ENCODE measurements at places on chromosomes 12 and 14.

- DNase-seq = no peak
Observed at GRCh38 chr12:98351089-98351488, 164.3 kb upstream of the TMPO start.

GRCh38 chr12:122869207-122869973, 26.5 kb downstream of the VPS37B start:
- no peak for DNase-seq

GRCh38 chr14:104800015-104800770, 708 bp upstream of the ZBTB42 start:
- peak; percentile 65 for DNase-seq

DNA sequence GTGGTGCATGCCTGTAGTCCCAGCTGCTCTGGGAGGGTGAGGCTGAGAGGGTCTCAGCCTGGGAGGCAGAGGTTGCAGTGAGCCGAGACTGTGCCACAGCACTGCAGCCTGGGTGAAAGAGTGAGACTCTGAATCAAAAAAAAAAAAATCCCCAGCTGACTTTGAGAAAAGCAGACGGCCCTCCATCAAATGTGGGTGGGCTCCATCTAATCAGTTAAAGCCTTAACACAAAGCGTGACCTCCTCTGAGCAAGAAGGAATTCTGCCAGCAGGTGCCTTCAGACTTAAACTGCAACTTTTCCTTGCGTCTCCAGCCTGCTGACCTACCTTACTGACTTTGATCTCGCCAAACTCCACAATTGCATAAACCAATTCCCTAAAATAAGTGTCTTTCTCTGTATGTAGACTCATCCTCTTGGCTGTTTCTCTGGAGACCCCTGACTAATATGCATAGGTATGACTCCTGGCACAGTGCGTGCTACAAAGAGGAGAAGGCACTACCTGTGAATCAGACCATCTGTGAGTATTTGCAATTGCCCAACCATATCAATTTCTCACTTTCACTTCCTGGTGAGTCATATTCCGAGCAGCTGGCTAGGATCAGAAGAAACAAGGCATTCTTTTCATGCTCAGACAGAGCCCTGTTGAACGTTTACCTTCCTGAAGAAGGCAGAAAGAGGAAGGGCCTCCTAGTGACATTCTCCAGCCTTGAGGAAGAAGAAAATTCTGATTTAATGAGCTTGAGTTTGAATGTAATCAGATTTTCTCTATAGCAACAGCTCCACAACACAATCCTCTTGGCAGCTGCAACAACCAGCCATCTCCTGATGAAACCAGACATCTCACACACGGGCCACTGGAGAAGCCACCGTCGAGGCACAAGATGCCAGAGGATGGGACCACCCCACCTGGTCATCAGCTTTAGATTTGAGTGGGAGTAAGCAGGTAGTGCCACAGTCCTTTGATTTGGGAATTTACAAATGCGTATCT, 54.3 kb downstream of the CLMN start:
- DNase-seq = no peak

GRCh38 chr12:10018386-10018785, 8.0 kb downstream of the CLEC12B start:
- DNase-seq = no peak

- DNase-seq = no peak
Observed at GRCh38 chr12:31855427-31855826, 103.8 kb upstream of the RESF1 start.

GRCh38 chr14:57069702-57070101, 199.0 kb downstream of the EXOC5 start:
- no peak for DNase-seq

DNA sequence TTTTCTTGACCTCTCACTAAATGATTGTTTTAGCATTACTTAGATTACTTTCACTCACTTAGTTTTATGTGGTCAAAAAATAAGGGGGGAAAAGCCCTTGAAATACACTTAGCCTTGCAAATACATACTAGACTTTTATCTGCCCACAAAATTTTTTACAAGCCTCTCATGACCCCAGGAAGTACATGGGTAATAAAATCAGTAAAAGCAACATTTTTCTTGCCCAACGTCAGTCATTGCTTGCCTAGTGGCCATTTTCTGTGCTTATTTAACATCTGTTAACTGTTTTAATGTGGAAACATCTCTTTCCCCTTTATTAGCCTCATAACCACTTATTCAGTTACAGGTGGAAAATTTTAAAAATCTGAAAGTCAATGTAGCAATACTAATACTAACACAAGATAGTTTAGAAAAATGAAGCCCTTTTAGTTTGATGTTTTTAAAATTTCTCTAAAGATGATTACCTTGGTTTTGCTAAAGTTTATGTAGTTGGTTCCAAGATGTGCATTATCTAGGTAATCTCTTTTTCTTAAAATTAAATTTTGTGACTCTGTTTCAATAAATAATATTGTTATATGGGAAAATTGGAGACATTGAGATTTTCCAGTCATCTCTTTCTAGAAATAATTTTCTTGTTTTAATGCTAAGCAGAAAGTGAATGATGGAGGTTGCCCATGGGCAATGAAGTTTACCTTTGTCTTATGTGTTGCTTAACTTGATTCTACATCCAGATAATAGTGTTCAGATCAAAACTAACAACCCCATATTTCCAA, 175.5 kb downstream of the TMTC2 start:
- no peak for DNase-seq

DNA sequence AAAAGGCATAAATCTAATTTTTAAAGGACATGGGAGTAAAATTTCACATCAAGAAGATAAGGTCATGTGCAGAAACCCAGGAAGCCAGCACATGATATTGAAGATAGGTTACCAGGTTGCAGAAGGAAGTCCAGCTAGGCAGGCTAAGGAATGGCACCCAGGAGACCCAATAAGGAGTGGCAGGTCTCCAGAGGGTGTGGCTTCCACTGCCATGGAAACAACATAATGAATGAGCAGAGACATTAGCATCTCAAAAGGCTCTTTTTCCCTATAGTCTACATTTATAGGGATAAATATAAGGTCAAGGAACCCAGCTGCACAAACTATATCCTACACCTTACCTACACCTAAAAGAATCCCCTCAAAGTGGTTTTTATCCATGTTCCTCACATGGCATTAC, 275.9 kb downstream of the RPS29 start:
- no peak for DNase-seq

DNA sequence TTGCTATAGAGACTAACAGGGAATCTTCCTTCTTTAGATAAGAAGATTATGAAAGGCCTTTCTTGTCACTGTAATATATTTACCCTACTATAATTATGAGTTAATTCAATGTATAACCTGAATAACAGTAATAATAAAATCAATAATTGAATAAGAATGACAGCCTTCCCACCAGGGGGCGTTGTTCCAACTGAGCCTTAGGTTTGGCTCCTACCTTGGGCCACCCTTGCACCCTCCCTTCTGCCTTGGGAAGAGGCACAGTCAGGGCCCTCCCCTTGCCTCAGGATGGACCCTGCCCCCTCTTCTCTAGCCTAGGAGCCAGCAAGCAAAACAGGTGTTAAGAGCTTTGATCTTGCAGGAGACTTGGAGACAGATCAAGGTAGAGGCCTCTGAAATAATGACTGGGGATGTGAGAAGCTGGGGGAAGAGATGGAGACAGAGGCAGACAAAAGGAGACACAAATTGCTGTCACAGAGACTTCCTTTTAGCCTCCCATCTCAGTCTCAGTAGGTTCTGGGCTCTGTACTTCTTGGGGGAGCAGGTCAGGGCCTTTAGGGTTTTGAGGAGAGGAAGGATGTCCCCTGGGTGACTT, 40.1 kb upstream of the CISTR start:
- no peak for DNase-seq

GRCh38 chr12:66199831-66200509, 11.0 kb downstream of the IRAK3 start:
- DNase-seq = no peak

- no peak for DNase-seq
Observed at GRCh38 chr14:76034566-76034965, 49.0 kb downstream of the IFT43 start.

- no peak for DNase-seq
Observed at GRCh38 chr14:102776761-102777710, at the start of gene TRAF3. Gene TRAF3 (plus strand): TSS chr14:102777449. CDS start chr14:102870202, 92,753 bp downstream.

DNA sequence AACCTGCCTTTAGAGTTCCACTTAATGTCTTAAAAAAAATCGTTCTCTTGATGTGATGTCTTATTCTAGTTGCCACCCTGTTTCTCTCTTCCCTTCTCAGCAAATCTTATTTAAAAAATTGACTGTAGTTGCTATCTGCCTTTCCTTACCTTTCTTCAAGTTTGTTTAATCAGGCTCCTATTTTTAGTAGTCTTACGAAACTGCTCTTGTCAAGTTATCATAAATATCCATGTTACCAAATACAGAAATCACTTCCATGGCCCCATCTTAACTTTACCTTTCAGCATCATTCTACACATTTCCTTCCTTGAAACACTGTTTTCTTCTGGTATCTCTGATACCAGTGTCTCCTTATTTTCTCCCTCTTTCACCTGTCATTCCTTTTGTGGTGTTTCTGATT, 227.3 kb downstream of the ERC1 start:
- DNase-seq = no peak

DNA sequence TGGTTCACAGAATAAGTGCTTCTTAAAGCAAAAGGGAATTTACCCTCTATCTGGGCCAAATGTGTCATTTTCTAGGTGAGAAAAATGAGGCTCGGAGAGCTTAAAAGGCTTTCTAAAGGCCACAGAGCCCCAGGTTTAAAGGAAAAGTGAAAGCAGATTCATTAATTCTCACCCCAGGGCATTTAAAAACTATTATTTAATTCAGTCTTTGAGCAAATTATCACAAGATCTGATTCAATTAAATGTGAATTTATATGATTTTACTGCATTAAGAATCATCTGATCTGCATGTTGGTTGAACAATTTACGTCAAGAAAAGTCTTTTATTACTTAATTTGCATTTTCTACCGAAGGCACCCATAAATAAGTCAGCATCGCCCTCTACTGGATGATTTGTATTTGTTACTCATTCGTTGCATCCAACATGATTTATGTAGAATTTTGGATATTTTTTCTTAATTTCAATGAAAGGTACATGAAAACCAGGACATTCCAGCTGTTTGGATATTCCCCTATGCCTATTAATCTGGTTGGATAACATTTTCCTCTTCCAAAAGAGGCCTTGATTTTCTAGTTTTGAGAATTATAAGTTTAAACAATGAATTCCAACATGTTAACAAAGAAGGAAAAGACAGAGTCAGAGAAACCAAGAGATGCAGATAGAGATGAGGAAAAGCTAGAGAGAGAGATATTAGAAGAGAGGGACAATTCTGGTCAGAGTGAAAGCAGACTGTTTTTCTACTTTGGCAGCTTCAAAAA, 19.1 kb upstream of the DHRS7 start:
- peak; percentile 80 for DNase-seq

- DNase-seq = no peak
Observed at GRCh38 chr12:124169577-124170284, 125.2 kb upstream of the RFLNA start.

DNA sequence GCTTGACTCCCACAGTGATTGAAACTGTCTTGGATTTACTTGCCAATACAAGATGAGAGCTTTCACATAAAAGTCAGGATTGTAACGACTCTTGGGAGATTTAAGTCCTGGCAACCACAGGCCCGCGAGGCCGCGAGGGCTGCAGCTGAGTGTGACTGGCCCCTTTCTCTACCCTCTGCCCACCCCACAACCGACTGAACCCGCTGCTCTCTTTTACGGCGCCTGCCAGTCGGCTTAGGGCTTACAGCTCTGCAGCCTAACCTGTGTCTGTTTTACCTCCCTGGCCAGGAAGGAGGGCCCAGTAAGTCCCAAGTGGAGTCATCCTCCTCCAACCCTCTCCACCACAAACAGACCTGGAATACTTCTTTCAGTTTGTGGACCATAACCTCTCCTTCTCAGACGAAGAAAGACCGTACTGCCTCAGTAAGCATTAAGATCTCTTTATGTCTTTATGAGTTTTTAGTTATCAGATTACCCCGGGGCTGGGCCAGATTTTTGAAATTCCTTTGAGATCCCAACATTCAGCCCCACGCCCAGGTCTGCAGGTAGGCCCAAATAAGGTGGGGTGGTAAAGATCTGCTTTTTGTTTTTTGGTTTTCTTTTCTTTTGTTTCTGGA, 12.6 kb upstream of the TIGAR start:
- no peak for DNase-seq

DNA sequence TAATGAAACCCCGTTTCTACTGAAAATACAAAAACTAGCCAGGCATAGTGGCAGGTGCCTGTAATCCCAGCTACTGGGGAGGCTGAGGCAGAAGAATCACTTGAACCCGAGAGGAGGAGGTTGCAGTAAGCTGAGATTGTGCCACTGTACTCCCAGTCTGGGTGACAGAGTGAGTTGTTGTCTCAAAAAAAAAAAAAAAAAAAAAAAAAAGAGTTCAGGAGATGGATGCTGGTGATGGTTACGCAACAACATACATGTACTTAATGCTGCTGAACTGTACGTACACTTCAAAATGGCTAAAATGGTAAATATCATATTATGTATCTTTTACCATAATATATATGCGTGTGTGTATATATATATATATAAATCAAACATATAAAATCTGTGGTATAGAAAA, 29.0 kb downstream of the ACTN1 start:
- no peak for DNase-seq

GRCh38 chr12:101455685-101456084, 19.5 kb upstream of the SPIC start:
- DNase-seq = no peak

DNA sequence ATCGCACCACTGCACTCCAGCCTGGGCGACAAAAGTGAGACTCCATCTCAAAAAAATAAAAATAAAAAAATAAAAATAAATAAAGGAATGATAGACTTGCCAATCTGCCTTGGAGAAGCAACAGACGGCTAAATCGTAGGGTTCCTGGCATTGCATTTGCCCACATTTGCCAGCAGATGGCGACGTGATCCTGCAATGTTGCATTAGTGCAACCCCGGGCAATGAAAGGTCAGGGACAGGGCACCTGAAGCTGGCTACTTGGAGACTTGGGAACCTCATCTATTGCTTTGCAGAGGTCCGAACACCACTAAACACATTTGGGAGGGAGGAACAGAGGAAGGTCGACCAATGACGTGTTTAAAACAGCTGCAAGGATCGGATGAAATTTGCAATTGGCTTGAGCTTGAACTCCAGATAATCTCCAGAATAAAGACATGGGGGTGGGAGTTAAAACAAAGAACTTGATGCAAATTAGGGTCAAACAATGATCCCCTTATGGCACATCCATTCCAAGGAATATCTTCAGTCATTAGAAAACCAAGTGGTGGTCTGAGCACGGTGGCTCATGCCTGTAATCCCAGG, 34.6 kb downstream of the SPRING1 start:
- DNase-seq = no peak

DNA sequence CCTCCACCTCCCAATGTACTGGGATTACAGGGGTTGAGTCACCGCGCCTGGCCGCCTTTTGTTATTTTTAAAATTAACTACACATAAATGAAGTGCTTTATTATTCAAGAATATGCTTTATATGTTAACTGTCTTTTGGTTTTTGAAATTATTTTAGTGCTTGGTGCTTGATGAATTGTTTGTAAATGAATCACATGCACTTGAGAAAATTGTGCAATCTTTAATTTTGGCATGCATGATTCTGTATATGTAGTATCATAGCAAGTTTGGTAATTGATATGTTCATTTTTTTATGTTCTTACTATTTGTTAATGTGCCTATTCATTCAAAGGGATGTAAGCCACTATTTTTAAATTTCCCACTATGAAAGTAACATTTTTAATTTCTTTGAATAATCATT, 440.9 kb downstream of the NAV3 start:
- DNase-seq = no peak
